Activated CD4-positive, alpha-beta T cell treated with anti-CD3 and anti-CD28 coated beads, Interleukin-2, amount 50 U/mL, for 16 hours (primary cell): ENCODE measurements at places on chromosomes 16 and 17.

DNA sequence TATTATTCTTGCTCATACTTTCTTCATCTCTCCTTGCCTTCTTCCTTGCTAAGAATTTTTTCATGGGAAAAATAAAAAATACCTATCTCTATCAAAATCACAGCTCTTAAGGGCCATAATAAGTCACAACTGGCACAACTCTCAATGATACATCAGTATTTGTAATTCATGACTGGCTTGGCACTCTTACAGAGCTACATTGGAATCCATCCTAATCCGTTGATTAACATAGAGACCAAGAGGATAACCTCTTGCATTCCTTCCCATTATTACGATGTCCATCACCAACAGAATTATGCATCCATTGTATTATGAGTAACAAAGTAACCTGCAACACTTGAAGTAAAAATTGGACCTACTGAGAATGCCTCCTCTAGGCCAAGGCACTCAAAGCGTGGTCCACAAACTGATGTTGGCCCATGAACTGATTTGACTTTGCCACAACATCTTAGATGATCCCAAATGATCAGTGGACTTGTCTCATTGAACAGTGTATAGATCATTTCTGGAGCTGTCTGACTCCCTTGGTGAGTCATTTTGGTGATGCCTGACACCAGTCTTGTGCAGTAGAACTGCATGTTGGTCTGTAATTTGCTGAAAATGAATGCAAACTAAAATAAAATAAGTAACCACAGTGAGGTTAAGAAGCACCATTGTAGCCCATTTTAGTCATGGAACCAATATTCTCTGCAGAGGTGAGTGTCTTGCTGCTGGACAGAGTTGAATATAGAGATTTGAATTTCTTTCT lies 163.2 kb downstream of the AXIN2 start:
- no peak for DNase-seq

DNA sequence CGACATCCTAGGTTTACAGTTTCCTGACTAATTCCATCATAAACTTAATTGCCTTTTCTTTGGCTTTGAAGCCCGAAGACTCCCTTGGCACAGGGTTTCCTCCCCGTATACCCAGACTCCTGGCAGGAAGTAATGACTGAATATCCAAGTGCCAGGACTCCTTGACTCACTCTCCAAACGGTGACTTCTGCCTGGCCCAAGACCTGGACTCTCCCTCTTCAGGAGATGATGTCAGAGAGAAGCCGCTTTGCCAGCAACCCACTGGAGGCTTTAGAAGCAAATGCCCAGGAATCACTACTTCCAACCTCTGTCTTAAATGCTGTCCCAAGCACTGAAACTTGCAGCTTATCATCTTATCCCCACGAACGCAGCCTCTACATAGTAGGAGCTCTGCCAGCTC lies 146.5 kb downstream of the RGS9 start:
- no peak for DNase-seq

DNA sequence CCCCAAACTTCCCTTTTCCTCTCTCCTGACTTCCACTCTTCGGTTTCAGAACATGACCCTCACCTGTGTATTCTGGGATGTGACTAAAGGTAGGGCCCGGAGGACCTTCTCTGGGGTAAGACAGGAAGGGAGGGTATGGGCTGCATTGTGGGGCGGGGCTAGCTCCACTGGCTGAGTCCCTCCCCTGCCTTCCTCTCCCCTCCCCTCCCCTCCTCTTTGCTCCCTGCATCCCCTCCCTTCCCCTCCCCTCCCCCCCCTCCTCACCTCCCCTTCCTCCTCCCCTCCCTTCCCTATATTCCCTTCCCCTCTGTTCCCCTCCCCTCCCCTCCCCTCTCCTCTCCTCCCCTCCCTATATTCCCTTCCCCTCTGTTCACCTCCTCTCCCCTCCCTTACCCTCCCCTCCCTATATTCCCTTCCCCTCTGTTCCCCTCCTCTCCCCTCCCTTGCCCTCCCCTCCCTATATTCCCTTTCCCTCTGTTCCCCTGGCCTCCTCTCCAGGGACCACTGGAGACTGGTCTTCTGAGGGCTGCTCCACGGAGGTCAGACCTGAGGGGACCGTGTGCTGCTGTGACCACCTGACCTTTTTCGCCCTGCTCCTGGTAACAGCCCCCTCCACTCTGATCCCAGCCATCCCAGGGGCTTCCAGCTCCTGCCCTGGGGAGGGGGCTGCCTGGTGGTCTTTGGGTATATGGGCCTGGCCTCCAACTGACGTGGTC lies 11.8 kb downstream of the ADGRG3 start:
- no peak for DNase-seq

- no peak for DNase-seq
Observed at GRCh38 chr17:19270704-19271611, 33.8 kb downstream of the EPN2 start.

DNA sequence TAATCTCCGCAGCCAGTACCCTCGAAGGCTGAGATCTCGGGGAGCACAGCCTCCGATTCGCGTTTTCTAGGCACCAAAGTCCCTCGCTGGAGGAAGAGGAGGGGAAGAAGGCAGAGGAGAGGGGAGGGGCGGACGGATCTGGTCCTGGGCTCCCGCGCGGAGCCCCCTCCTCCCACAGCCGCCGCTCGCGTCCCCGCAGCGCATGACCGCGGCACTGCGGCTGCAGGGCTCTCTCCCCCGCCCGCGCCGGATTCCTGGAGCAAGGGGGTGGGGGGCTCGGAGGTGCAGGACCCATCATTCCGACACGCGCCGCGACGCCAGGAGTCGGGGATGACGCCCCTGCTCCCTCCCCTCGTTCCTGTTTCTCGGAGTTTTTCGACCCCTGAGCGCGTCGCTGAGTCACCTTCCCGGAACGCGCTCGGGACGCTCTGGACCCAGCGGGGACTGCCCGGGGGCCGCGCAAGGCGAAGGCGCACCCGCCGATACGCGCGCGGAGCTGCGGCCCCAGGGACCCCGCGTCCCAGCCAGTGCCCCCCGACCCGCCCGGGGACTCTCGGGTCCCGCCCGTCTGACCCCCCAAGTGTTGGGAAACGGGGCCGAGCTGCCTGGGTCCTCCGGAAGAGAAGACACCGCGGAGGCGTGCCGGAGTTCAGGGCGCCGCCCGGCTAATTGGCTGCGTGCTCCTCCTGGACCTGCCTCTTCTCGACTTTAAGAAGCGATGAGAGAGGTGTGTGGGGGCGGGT lies 1.4 kb upstream of the SPHK1 start:
- DNase-seq = peak; percentile 75

- DNase-seq = peak; percentile 64
Observed at GRCh38 chr17:49851387-49852291, 3.8 kb upstream of the TAC4 start.

DNA sequence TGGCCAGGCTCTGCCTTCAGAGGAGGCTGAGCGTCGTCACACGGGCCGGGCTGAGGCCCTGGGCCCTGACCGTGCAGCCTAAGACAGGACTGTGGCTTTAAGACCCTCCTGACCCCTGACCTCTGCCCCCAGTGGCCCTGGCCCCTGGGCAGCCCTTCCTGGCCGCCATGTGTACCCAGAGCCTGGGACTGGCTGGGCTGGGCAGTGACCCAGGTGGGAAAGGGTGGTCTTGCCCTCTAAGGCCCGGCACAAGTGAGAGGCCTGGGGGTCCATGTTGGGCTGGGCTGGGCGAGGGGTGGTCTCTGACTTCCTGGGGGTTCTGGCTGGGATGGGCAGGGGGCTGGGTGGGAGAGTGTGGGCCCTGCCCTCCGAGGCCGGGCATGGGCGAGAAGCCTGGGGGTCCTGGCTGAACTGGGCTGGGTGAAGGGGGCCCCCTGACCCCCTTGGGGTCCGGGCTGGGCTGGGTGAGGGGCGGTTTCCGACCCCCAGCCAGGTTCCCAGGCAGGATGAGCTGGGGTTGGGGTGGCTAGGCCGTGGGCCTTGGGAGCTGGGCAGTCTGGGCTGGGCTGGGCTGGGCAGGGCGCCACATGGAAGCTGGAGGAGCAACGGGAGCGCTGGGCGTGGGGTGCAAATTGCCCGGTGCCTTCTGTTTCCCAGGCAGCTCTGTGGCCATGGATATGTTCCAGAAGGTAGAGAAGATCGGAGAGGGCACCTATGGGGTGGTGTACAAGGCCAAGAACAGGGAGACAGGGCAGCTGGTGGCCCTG lies at the start of gene CDK3:
Gene CDK3 (plus strand): TSS at position 101 of the 767 bp plus-strand sequence. CDS start 571 bp downstream, at position 672.
- no peak for DNase-seq

- no peak for DNase-seq
Observed at GRCh38 chr17:6024576-6024975, 45.6 kb upstream of the WSCD1 start.
